Hematopoietic multipotent progenitor cell (in vitro differentiated cells): ENCODE measurements at places on chromosomes 3 and 15. TPM values are rescaled to one million over a fixed set of nuclear protein-coding genes. Genes with fewer than 3 reads are reported as not detected.

The SIDT1 gene
- total RNA-seq = 15.1 TPM

The CPOX gene
- 20.5 TPM for total RNA-seq

The RLBP1 gene
- total RNA-seq = not detected

The UBE2E2 gene
- total RNA-seq = 2.2 TPM

The LTK gene
- 1.6 TPM for total RNA-seq

The TTC21A gene
- 5.1 TPM for total RNA-seq

The HRG gene
- total RNA-seq = not detected

- no peak for DNase-seq
Observed at GRCh38 chr3:41000471-41000870, 198.8 kb upstream of the CTNNB1 start.

GRCh38 chr3:127137113-127137512, 55.8 kb upstream of the PRR23E start:
- DNase-seq = no peak

DNA sequence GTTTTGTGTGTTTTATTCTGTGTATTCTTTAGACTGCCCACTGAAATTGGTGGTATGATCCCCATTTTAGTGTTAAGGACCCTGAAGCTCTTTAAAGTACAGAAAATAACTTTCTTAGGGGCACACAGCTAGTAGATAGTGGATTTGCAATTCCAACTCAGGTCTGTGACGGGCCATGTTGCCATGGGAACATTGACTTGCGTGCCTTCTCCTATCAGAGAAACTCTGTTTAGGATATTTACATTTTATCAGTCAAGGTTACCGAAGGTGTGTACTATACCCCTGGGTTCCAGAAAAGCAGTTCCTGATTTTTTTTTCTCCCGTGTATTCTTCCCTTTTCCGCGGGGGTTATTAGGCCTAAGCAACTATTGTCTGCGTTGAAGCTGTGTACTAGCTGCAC, 19.4 kb downstream of the MYZAP start:
- DNase-seq = no peak

GRCh38 chr15:100844778-100845177, 34.9 kb upstream of the ALDH1A3 start:
- DNase-seq = no peak

GRCh38 chr3:65767551-65767950, 271.2 kb downstream of the MAGI1 start:
- no peak for DNase-seq

DNA sequence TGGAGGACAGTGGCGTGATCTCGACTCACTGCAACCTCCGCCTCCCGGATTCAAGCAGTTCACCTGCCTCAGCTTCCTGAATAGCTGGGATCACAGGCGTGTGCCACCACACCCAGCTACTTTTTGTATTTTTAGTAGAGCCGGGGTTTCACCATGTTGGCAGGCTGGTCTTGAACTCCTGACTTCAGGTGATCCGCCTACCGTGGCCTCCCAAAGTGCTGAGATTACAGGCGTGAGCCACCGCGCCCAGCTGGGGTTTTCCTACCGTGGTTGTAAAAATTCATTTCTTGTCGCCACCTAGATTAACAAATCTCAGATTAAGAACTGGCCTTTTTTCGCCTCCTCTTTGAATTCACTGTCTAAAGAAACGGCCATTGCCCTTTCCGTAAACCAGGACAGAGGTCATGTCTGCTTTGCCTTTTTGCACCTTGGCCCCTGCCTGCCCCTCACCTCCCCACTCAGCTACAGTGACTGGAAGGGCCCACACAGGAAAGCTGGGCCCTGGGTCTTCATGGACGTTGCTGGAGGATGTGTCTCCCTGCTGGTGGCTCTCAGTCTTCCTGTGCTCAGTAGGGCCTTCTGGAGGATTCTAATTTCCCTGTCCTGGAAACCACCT, 17.2 kb downstream of the ZNF710 start:
- DNase-seq = no peak

DNA sequence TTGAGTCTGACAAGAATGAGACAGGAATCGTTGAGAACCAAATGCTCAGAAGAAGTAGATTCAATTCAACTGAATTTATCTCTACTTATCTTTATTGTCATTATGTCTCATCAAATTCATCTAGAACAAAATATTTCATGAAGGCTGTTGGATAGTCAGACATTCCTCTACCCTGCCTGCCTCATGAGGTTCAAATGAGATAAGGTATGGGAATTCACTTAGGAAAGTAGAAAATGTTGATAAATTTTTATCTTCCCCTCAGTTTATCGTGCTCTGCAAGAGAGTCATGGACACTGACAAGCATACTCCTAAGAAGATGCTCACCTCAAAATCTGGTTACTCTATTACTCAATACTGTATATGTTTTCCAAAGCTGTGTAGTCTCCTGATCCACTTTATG, 149.7 kb upstream of the CDIN1 start:
- no peak for DNase-seq

GRCh38 chr3:13202744-13203397, 129.6 kb upstream of the IQSEC1 start:
- DNase-seq = no peak

DNA sequence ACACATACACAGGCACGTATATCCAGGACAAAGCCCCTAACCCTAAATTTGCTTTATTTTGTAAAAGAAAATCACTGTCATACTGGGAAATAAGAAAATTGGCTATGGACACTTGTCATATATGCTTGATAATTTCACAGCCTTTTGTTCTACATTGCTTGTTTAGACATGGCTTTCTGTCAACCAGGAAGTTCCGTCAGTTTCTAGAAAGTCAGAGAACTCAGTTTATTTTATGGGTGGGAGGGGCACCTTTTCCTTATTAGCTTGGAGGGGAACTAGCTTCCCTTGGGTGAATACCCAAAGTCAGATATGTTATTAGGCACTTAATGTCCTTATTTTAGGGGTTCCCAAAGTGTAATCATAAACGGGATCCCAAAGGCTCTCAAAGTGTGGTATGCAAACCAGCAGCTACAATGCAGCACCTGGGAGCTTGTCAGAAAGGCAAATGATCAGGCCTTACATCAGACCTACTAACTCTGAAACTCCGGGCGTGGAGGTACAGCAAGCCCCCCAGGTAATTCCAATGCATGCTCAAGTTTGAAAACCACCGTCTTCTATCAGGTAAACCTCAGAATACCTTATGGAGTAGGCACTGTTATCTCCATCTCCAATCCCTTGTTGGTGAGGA, 50.1 kb downstream of the CADPS start:
- DNase-seq = no peak

DNA sequence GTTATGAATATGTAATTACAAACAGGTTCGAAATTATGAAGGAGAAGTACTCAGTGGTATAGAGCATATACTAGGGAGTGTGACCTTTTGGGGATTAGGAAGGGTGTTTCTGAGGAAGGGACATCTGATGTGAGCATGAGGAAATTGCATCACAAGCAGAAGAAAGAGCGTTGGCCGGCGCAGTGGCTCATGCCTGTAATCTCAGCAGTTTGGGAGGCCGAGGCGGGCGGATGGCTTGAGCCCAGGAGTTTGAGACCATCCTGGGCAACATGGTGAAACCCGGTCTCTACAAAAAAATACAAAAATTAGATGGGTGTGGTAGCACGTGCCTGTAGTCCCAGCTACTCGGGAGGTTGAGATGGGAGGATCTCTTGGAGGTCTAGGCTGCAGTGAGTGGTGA, 6.9 kb downstream of the CMTM7 start:
- DNase-seq = no peak

- DNase-seq = no peak
Observed at GRCh38 chr3:43998836-43999727, 242.6 kb upstream of the TOPAZ1 start.

GRCh38 chr15:48603922-48604321, 41.6 kb downstream of the FBN1 start:
- no peak for DNase-seq

- no peak for DNase-seq
Observed at GRCh38 chr3:169241630-169241990, 421.9 kb downstream of the MECOM start.
